NCI-H1436 (cell line): ENCODE measurements at places on chromosomes 5 and 9.

DNA sequence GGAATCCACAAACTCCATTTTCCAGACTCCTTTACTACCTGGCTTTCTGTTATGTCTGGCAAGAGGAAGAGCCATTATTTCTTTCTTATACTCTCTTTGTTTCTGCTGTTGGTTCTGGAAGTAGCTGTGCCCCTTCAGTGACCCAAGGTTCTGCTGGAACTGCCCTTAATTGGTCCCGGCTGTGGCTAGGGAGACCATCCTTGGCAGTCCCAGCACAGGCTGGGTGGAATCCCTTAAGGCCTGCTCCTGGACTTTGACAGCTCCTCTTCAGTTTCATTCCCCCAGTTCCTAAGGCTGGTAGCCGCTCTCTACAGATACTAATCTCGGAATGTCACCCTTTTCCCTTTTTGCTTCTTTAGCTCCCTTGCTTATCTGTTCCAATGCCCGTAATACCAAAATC lies 81.9 kb upstream of the GLIS3 start:
- DNase-seq: no peak

DNA sequence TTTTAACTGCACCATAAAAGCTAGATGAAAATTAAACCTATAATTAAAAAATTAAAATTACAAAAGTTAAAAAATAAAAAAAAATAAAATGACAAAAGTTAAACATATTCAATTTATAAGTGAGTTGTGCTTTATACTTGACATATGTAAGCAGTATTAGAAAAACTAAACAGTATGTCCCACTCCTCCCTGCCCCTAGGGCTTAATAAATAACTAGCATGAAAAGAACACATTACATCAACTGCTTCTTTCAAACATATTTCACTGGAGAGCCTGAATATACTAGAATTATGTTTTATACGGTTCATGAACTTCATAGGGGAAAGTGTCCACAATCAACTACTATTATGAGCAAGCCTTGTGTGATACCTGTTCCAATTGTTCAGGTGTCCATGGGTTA lies 47.6 kb downstream of the ECPAS start:
- no peak for DNase-seq

DNA sequence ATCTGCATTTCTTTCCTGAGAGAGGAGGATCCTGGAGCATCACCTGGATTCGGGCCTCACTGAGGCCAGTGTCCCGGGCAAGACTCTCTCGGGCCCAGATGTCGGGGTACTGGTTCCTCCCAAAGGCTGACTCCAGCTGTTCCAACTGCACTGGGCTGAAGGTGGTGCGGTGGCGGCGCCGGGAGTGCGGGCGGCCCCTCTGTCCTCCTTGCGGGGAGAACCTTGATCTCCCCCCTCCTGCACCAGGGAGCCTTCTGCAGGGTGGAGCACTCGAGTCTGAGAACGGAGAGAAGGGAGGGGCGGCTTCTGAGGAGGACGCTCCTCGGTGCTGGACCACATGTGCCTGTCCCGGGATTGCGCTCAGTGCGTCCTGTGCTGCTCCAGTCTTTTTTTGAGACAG lies 2.0 kb downstream of the PROP1 start:
- DNase-seq: no peak

DNA sequence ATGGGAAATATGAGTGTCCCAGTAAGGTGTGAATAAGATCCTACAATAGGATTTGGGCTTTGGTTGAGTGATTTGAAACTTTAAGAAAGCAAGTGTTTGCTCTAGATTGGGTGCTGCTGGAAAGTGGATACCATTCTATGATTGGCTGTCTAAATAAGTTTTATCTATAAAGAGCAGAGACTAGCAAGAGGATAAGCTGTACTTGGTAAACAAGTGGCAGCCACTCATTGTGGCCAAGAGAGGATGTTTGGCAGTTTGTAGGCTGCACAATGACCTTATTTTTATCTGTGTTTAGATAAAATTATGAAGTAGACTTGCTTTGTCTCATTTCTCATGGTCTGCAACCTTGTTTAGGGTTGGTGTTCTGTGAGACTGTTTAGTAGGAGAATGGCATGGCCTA lies 341.6 kb upstream of the PIK3R1 start:
- DNase-seq: no peak
